Hypothalamus (tissue), 51 donors: ENCODE measurements at places on chromosomes 7 and 10.

- DNase-seq = no peak
These were observed 102.1 kb downstream of the OSBPL3 start for GRCh38 chr7:24877790-24878311.

GRCh38 chr10:127117125-127117524 is 79.3 kb downstream of the INSYN2A start:
- no peak for DNase-seq

DNA sequence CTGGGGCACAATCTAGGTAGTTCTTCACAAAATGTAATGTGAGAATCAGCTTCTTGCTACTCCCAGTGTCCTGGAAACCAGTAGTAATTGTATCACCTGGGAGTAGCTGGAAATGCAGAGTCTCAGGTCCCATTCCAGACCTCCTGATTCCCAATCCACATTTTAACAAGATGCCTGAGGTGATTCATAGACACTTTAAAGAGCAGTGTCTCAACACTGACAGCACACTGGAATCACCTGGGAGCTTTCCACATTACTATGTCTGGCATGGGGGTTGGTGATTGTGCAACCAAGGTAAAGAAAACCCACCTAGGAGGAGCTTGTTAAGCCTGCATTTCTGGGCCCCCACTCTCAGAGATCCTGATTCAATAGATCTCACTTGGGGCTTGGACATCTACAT is 11.1 kb downstream of the DPY19L1 start:
- DNase-seq = no peak

- no peak for DNase-seq
These were observed 7.6 kb downstream of the ARL5B start for GRCh38 chr10:18666810-18667209.

DNA sequence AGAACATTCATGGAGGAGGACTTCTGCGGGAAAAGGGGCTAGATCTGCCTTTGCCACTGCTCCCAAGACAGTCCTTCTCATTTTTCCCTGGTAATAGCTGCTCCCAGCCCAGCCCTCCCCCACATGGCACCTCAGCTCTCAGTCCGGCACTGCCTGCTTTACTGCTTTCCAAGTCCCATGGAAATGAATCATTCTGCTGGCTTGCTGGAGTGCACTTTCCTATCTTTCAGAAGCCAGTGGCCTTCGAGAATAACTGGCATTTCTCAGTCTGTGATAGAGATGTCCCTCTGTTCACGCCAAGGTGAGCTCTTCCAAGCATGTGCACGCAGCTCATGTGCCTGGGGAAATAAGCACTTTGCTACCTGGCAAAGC is 61.4 kb downstream of the SYPL1 start:
- DNase-seq = no peak

GRCh38 chr7:51349820-51350545 is 33.4 kb upstream of the COBL start:
- no peak for DNase-seq

DNA sequence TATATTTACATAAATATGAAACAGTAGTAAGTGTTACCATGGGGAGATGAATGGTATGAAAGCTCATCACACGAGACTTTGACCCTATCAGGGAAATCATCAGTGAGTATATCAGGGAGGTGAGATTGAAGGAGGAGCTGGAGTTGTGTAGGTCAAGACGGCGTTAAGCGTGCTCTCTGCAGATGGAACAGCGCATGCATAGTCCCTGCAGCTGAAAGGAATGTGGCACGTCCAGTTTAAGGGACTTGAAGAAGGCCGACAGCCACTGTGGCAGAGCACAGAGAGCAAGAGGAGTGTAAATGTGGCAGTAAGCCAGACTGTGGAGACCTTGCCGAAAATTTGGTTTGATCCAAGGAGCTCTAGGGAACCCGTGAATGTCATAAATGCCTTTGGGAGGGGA is 38.9 kb downstream of the POU6F2 start:
- DNase-seq = no peak

GRCh38 chr7:157825325-157825724 is 488.5 kb downstream of the DNAJB6 start:
- no peak for DNase-seq

DNA sequence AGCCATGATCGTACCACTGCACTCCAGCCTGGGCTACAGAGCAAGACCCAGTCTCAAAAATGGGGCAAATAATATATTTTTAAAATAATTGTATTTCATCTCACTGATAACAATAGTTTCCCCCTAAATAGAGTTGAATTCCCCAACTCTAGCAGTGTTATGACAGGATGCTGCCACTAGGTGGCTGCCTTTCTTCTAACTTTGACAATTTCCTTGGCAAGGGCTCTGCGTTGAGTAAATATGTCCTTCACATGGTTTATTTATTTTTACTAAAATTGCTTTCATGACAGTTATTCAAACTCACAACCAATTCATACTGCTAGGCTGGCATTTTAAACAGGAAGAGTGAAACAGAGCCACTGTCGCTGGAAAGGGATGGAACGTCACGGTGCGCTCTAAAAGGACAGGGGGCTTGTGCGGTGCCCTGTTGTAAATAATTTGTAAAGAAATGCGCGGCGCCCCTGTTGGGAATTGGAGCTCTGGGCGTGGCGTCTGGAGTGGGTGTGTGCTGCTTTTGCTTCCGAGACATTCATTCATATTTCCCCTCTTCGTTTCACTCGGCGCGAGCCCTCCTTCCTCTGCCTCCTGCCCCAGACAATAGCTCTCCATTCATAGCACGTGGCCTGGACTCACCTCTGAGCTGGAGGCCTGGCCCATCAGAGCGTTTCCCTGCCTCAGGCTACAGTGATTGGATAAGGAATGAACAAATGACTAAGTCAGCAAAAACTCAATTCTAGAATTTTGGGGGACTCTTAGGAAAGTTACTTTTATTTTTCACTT is 20.5 kb upstream of the PITRM1 start:
- peak; percentile 6 for DNase-seq

- peak; percentile 72 for DNase-seq
These were observed 32.8 kb upstream of the SFTPD start for GRCh38 chr10:79981450-79982361.

GRCh38 chr10:99393683-99394082 is 36.7 kb downstream of the GOT1 start:
- no peak for DNase-seq

- DNase-seq = no peak
These were observed 579 bp downstream of the IDI1 start for GRCh38 chr10:1048349-1048731.

- DNase-seq = peak; percentile 9
These were observed 13.2 kb downstream of the NUDCD3 start for GRCh38 chr7:44477063-44477830.
